ENCODE measurements at places on chromosomes 11 and 22.

- no peak for DNase-seq
Measured at GRCh38 chr22:19971276-19972124, 29.9 kb upstream of the TXNRD2 start.

- DNase-seq = no peak
Measured at GRCh38 chr11:44978961-44979331, 28.3 kb upstream of the TP53I11 start.

DNA sequence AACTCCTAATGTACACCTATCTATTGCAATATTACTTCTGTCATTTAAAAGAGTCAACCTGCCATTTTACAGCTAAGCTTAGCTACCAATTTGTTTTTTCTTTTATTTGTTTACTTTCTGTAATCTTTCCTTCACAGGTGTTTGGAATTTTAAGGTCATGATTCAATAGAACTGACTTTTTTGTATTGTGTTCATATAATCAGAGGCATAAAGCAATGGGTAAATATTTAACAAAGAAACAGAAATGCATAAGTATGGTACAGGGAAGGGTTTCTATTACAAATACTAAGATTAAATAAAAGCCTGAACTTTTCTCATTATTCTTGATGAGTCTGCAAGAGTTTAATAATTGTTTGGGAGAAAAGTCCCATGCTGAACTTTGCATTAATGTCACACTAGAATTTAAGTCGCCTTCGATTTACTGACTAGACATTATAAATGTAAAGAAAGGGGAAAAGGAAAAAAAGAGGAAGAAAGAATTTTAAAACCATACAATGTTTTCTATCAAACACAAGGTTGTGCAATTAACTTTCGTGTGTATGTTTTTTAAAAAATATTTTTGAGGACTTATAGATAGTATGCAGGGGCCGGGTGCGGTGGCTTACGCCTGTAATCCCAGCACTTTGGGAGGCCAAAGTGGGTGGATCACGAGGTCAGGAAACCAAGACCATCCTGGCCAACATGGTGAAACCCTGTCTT is 35.0 kb upstream of the HIPK3 start:
- no peak for DNase-seq

- DNase-seq = peak; percentile 54
Measured at GRCh38 chr11:59668188-59668949, 468 bp downstream of the PATL1 start.

DNA sequence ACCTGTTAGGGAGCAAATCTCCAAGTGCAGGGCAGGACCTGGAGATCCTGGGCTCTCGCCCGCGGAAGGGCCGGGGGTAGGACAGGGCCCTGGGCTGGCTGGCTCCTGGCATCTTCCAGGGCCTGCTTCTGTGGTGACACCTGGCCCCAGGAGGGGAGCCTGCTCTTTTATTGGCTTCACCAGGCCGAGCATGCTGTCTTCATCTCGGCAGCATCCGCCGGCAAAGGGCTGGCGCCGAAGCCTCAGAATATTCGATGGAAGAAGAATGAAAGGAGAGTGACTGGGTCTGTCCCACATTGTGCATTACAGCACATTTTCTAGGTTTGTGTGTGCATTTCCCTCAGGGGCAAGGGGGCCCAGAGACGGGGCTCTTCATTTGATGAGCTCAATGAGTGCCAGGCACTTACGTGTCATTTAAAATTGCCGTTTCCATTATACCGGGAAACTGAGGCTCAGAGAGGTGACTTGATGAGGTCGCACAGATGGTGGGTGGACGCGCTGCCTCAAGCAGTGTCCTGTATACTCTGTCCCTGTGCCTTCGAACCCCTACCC is 70.0 kb downstream of the RBX1 start:
- no peak for DNase-seq

DNA sequence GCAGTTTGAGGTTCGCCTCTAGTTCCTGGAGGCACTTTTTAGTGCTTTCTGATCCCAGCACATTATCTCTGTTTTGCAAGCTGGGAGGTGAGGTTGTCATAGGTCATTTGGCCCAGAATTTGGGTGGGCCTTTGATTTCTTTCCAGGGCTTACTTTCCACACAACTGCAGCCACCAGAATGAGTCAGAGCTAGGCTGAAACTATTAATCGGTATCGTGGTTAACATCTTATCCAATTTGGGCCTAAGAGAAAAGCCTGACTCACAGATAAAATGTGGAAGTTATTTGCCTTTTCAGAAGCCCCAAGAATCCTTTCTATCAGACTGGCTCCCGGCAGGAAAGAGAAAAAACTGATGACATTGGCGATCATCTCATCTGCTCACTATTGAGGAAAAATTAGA is 166.4 kb downstream of the KIRREL3 start:
- DNase-seq = no peak

- no peak for DNase-seq
Measured at GRCh38 chr11:35185696-35186095, 46.7 kb downstream of the CD44 start.

DNA sequence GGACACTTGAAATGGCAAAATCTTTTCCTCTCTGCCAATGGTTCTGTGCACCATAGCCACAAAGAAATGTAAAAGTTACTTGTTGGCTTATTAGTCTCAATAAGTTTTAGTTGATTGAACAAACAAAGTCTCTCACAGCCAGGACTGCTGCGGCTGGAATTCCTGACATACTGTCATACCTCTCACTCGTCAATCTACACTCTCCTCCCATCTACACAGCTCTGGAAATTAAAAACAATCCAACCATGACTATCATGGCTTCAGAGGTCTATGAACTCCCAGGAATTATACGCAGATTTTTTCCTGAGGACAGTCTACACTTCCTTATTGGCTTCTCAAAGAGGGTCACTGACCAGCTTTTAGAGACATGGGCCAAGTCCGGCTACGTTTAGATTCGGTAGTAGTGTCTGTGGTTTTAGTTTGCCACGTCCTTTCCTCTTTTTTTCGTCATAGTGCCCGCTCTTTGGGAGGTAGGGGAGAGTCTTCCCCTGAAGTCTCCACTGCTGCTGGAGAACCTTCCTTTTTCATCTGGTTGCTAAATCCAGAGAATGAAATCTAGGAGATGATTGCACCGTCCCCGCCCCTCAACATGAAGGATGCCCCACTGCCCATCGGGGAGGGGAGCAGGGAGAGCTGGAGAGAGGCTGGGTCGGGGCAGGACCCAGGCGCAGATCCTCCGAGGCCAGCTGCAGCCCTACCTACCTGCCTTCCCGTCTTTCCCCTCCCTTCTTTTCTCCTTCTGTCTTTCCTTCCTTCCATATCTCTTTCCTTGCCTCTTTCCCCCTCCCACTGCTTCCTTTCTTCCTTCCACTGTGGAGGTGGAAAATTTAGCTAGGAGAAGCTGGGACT is 1.0 kb upstream of the PLEKHB1 start:
- DNase-seq = no peak

- DNase-seq = no peak
Measured at GRCh38 chr11:47564933-47565339, 463 bp upstream of the PTPMT1 start.

DNA sequence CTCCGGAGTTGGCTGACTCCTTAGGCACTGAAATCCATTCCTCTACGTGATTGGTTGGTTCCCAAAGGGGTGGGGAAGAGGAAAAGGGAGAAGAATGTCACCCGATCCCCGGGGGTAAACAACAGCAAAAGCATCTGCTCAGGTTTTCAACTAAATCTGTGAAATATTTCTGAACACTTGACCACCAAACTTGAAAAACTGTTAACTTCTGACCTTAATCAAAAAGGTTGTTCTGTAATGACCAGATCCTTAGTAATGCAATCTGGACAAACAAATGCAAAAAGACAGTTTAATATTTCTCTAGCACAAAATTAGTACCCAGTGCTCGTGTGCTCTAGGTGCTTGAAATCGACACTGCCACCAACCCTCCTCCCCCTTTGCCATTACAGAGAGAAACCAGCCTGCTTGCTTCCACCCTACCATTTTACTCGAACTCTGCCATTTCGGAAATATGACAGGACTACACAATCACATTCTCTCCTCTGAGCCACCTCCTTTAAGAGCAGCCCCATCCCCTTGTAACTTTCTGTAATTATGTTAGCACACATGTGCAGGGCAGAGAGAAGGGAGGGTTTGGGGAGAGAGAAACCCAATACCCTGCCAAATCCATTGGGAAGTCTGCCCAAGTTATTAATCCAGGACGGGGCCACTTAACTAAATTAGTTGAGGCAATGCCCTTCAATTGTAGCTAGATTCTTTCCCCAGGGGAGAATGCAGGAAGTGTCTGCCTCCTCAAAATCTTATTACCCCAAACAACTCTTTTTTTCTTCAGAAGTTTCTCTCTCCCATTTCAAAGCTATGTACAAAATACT is 113.8 kb downstream of the RBFOX2 start:
- DNase-seq = peak; percentile 6

- DNase-seq = no peak
Measured at GRCh38 chr11:129292092-129292491, 83.6 kb upstream of the BARX2 start.

GRCh38 chr11:2564008-2564530 is 119.3 kb downstream of the KCNQ1 start:
- DNase-seq = no peak

- no peak for DNase-seq
Measured at GRCh38 chr11:2482745-2483144, 37.9 kb downstream of the KCNQ1 start.
